ENCODE measurements at places on chromosomes 13 and 19. TPM values are rescaled to one million over a fixed set of nuclear protein-coding genes. Genes with fewer than 3 reads are reported as not detected.

Gene MBD3L3
- not detected for total RNA-seq

Gene TLE5
- 200 TPM for total RNA-seq

Gene FGF14
- 0.13 TPM for total RNA-seq

Gene KIR2DL3
- not detected for total RNA-seq

Gene SRRM5
- not detected for total RNA-seq

DNA sequence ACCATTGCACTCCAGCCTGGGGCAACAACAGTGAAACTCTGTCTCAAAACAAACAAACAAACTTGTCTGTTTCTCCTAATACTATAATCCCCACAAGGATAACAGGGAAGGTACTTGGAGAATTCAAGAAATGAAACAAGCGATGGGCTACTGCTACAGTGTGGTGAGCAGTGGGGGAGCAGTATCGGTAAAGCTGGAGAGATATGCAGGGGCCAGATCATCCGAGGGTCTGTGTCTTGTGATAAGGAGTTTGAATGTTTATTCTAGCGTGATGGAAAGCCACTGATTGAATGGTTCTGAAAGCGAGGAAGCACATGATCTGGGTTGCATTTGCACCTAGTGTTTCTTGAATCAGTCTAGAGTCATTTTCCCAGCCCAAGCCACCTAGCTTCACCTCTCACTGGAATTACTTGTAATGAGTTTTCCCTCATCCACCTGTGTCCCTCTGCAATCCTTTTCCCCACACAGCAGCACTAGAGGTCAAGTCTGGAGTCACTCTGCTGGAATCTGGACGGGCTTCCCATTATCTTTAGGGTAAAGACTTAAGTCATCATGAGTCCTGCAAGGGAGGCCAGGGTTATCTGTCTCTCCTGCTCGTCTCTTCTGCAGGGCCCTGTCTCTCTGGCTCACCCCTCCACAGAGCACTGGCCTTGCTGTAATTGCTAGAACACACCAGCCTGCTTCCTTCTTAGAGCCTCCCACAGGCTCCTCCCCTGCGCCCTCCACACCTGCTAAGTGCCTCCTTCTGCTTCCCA is 162.3 kb downstream of the KLF5 start:
- peak; percentile 51 for DNase-seq

- no peak for DNase-seq
These were observed 566.9 kb downstream of the PCDH9 start for GRCh38 chr13:66663206-66663605.

DNA sequence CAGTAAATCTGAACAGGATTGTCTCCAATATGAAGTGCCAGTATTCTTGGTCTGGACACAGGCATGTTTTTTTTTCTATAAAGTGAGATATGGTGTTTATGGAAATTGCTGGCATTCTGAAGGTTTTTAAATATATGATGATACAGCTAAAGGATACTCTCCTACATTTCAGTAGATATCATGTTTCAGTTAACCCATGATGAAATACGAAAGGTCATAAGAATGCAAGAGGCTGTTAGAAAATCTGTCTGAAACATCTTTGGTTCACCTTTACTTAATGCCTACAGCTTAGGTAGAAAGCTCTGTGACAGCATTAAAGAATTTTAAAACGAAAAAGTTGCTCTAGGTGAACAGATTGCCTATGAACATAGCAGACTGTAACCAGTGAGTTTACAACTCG is 9.1 kb downstream of the FRY start:
- DNase-seq: no peak

DNA sequence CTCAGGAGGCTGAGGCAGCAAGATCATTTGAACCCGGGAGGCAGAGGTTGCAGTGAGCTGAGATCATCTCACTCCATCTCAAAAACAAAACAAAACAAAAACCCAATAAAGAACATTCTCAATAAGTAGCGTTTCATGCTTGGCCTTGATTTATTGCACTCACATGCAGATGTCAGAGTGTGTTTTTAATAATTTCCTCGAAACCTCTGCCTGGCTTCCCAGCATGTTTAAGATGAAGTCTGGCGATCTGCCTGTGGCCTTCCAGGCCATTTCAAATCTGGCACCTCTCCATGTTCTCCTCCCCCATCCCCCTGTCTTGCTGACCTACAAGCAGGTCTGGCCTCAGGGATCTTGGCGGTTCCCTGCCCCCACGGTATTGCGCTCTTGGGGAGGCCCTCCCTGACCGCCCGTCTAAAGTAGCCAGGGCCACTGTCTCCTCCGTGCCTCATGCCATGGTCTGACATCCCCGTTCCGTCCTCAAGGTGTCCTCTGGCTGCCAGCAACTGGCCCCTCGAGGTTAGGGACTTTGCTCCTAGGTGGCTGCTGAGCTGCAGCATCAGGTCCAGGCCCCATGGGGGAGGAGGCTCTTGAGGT is 1.6 kb downstream of the WDR88 start:
- DNase-seq: no peak

GRCh38 chr19:15469513-15470297 is 5.4 kb upstream of the RASAL3 start:
- no peak for DNase-seq

GRCh38 chr13:73422973-73423372 is 364.2 kb downstream of the KLF5 start:
- no peak for DNase-seq

GRCh38 chr19:33487901-33488800 is 33.4 kb downstream of the PEPD start:
- DNase-seq: no peak

DNA sequence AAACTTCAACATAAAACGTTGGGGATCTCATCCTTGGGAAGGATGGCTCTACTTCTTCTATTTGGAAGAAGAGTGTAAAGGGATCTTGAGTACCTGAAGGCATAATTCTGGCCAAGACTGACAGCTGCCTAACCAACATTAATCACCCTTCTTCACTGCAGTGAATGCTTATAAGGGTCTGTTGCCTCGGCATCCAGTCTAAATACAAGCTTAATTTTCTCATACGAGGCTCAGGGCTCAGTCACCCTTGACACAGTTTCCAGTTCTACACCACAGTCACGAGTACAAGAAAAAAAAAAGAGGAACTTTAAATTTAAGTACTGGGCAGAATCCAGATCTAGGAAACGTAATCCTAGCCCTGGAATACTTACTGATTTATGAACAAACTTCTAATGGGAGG is 9.0 kb downstream of the FPR3 start:
- no peak for DNase-seq

GRCh38 chr13:106331116-106331515 is 204.3 kb downstream of the EFNB2 start:
- no peak for DNase-seq

GRCh38 chr13:49791315-49791710 is 1.2 kb downstream of the KPNA3 start:
- peak; percentile 39 for DNase-seq

All from bronchial epithelial cell (primary cell).